ENCODE measurements at places on chromosomes 5 and 9.

GRCh38 chr9:36046923-36047322 is 10.2 kb downstream of the RECK start:
- DNase-seq: no peak

- no peak for DNase-seq
These were observed 660 bp downstream of the SPAAR start for GRCh38 chr9:35909687-35910612.

DNA sequence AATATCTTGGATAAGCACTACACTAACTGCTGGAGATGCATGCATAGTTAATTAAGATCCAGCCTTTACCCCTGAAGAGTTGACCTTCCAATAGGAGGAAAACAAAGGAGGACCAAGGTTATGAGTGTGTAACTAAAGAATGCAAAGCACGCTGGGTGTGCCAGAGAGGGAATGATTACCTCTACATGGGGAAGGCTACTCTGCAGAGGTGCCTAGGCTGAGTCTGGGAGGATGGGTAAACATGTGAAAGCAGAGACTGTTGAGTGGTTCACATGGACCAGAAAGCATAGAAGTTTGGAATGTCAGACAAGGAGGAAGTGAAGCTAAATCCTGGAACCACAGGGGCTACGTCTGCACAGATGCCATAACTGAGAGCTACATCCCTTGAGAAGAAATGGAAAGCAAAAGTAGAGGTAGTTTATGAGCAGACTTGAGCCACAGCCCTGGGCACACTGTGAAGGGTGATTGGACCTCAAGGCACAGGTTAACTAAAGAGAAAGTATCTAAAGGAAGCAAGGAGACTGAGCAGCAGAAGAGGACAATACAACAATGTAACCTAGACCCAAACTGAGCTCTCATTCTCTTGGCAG is 176.2 kb downstream of the DENND1A start:
- no peak for DNase-seq

DNA sequence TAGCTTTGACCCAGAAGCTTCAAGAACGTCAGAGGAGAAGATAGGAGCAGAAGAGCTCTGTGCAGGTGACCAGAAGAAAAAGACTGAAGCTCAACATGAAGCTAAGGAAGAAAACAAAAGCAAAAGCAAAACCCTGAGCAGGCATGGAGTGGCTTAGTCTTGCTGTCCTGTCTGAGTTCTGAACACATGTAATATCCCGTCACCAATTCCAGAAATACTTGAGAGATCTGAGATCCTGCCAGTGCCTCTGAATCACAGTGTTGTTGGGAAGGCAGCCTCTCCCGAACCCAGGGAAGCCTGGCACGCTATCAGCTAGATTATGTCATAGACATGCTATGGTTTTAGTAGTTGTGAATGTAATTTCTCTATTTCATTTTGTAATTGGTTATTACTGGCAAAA is 235.7 kb downstream of the ICE1 start:
- no peak for DNase-seq

DNA sequence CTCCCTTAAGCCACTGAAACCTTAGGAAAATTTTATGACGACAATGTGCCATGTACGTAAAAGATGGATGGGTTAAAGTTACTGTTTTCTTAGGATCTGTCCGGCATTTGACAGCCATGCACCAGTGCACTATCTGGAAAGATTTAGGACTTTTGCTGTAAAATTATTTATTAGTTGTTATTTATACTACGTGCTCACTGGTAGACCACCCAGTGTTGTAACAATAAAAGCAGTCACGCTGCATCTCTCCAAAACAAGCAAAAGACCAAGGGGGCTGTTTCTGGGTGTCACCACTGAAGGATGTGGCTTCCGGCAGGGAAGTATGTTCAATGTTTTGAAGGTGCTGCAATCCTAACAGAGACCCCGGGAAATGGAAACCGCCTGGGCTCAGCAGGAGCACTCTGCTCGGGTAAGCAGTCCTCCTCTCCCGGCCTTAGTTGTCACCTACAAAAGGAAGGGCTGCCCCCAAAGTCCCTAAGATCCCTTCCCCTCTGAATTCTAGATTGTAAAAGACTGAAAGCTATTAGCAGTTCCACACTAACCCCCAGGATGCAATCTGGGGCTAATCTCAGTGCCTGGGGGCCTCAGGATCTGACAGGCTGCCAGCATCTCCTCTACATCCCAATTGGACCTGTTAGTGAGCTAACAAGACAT is 38.6 kb downstream of the SAXO1 start:
- DNase-seq: no peak

DNA sequence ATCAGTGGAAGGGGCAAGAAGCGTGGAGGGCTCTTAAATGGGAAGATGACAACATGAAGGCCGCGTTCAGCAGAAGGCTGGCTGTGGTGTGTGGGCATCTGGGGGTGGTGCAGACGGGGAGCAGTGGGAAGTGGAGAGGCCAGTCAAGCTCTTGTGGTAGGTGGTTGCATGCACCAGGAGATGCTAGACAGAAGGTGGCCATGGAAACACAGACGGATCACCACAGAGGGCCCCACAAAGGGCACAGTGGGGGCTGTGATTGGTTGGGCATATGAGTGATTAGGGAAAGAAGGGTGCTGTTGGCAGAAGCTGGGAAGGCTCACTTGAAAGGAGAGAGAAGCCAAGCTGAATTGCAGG is 14.7 kb downstream of the MTMR12 start:
- no peak for DNase-seq

DNA sequence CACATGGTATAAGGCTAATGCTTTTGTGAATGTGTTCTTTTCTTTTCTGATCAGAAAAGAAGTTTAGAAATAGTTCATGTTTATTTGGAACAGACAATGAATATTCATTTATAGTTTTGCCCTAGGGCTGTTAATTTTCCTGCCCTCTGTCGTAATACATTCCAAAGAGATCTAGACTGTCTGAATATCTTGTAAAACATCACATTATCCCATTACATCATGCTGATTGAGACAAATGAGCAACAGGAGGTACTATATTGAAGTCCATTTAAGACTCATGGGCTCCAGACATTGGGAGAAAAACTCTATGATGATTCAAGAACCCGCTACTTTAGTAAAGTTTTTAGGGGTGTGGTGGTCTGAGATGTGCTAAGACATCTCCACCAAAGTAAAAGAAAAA is 121.2 kb upstream of the MAP1B start:
- DNase-seq: no peak

DNA sequence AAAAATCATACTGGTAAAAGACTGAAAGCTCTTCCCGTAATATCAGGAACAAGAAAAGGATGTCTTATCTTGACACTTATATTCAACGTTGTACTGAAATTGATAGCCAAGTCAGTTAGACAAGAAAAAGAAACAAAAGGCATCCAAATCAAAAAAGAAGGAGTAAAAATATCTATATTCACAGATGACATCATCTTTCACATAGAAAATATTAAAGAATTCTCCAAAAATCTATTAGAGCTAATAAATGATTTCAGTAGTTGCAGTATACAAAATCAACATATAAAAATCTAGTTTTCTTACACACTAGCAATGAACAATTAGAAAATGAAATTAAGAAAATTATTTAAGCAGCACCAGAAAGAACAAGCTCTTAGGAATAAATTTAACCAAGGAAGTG is 24.3 kb downstream of the SPDL1 start:
- DNase-seq: no peak

GRCh38 chr5:169126481-169127021 is 174.4 kb downstream of the SLIT3 start:
- DNase-seq: no peak

DNA sequence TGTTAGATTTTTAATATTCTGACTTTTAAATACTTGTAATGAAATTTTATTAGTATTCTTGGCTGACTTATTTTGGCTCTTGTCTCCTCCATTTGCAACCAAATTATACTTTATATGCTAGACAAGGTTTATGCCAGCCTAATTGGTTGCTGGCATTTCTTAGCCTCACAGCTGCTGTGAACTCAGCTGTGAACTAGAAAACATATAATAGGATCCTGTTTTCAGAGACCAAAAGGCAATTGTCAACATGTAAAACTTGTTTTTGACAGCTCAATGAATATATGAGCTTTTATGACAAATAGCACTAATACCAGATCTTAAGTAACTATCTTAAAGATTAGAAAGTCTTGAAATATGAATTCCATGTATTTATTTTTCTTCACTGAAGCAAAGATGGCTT is 25.9 kb downstream of the KIF2A start:
- no peak for DNase-seq

- DNase-seq: no peak
These were observed 281.3 kb downstream of the CEMIP2 start for GRCh38 chr9:71487061-71487460.

DNA sequence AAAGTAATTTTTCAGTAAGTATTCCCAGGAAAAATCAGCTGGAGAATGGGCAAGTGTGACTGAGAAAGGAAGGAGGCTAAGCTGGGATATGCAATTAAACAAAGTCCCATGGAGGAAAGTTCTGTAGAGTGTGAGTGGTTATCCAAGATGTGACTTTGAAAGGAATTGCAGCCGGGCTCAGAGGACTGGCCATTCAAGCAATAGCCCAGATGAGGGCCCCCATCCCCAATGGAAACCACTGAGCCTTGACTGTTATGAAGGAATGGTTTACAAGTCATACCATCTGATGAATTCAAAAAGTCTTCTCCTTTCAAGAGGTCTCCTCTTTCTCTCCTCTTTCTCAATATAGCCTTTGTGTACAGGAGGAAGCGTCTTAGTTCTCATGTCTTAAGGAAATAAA is 6.5 kb downstream of the LVRN start:
- no peak for DNase-seq

DNA sequence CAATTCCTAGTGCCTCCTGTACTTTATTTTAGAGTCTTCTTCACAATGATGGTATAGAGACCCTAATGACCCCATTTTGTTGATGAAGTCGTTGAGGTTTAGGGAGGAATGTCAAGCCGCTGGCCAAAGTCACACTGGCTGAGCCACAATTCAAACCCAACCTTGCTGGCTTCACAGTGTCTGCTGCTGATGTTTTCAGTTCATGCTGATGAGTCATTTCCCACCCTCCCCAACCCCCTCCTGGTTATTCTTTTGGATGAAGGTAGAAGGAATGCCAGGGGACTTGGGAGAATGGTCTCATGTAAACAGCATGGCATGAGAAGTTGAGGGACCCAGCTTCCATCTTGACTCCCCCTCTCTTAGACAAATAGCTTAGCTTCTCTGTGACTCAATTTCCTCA is 68.6 kb downstream of the TMEM252 start:
- no peak for DNase-seq

DNA sequence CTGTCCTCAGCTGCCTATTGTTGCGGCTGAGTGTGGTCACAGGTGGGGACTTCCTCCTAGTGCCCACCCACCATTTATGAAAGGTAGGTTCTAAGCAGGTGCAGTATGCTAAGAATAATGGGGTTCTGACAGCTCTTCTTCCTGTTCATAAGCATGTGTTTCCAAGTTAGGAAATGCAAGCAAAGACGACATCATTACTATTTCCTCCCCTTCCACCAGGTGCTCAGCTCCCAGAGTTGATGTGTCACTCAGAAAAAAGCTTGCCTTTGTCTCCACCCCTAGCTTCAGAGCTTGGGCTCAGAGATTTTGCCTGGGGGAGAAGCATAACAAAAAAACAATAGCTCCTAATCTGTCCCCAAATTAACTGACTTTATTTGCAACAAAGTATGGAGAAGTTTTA is 1076.7 kb downstream of the NR2F1-AS1 start:
- DNase-seq: no peak

DNA sequence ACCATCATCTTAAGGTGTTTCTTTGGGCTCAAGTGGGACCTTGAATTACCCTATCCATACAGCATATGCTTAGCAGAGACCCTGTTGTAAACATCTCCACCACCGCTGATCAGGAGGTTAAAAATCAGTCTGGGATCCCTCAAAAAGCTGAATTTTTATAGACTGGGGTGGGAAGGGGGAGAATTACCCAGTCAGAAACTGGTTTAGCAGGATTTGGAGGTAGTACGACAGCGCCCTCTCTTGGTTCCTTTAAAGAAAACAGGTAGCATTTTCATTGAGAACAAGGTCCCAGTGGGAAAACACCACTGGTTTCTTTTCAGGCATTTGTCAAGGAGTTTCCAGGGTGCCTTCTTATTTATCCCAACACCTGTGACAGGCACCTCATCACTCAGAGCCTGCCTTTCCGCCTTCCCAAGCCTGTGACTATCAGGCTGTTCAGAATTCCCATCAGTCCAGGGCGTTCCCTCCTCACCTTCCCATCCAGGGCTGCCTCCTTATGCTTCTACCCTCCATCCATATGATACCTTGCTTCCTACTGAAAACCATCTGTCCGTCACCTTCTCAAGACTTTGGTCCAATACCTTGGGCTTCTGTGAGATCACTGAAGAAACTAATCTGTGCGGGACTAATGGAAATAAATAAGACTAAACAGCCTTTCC is 203.8 kb upstream of the RAI14 start:
- DNase-seq: no peak

DNA sequence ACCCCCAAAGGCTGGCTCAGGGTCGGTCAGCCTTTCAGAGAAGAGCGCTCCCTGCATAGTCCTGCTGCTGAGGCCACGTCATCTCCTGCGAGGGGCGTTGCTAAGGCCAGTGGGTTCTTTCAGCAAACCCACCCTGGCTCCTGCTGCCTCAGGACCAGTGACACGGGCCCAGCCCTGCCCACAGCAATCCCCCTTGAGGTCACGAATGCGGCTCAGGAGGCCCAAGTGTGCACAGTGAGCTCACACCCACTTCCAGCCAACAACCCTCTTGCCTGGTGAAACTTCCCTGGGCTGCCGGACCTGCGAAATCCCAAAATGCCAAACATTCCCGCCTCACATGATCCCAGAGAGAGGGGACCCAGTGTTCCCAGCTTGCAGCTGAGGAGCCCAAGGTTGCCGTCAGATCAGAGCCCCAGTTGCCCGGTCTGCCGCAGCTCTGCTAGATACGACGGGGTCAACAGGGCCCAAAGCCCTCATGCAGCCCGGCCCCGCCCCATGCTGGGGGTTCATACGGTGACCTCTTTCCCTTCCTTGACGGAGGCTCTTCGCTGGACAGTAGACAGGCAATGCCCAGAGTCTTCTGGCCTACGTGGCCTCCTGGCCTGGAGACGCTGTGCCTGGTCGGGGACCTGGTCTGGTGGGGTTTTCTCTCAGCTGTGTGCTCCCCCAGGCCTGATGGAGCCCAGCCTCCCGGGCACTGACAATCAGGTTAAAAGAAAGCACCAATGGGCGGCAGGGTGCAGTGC is 116.4 kb upstream of the COL5A1 start:
- no peak for DNase-seq

- DNase-seq: no peak
These were observed 1435.2 kb upstream of the CDH9 start for GRCh38 chr5:28473531-28474107.

DNA sequence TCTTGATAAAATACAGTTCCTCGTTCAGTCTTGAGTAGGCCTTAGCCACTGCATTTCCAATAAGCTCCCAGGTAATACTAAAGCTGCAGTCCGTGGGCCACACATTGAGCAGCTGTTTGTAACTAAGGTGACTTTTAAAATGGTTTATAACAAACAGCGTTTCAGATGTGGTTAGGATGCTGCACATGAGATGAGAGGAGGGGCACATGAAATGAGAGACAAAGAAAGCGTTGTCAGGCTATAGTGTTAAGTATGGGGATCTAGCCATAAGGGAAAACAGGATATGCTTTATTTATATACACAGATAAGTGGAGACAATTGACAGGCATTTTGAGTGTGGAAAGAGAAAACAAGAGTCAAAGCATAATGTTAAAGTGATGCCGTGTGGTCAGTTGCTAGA is 89.9 kb downstream of the PAM start:
- no peak for DNase-seq

- no peak for DNase-seq
These were observed 22.1 kb downstream of the LCP2 start for GRCh38 chr5:170275376-170275994.
